Stimulated activated CD8-positive, alpha-beta memory T cell treated with anti-CD3 and anti-CD28 coated beads, Interleukin-4, amount 100 ng/mL, for 48 hours (primary cell): ENCODE measurements at places on chromosomes 1 and 21.
A peak's percentile ranks its signal among the peaks of the same experiment; 100 is the strongest.

DNA sequence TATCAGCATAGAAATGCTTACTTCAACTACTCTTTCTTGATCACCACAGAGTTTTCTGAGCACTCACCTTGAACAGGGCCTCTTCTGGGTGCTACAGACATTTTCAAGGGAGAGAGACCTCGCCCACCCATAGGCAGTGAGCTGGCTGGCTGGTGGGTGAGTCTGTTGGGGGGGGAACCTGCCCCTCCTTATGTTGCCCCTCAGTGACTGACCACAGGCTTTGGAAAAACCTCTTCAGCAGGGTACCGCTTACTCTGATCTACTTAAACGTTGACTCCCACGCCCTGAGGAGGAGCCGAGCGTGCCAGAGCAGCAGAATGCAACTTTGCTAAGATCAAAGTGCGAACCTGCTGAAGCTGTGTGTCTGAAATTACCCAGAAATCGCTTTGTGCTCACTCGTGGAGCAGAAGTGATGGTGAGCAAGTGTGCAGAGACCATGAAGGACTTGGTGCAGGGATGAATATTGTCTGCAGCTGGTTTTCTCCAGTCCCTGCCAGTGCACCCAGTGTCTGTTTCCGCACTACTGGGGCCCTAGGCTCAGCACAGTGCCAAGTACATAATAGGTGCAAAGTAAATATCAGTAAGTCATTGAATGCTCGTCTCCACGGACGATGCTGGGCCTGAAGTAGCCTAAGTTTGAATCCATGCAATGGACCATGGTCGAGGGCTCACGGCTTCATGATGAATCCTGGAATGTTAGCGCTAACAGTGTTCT, 158.7 kb upstream of the IRF2BP2 start:
- DNase-seq = peak; percentile 75

- DNase-seq = no peak
Measured at GRCh38 chr1:14113841-14114567, 414.0 kb downstream of the PRDM2 start.

GRCh38 chr21:36126208-36126565, 8.7 kb upstream of the CBR3 start:
- DNase-seq = peak; percentile 11

DNA sequence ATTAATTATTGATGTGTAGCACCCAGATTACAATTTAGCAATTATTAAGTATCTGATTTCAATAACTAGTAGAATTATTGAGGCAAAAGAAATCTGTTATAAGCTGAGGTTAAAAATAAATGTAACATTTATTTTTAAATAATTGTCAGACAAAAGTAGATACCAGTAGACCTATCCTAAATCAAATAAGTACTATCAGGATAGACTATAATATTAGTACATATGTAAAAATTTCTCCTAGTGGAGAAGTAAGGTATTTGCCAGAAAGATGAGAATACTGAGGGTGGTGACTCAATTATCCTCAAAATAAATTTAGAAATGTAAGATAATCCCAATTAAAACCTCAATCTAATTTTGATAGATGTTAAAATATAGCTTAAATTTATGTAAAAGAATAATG, 377.8 kb upstream of the CHRM3 start:
- no peak for DNase-seq

- no peak for DNase-seq
Measured at GRCh38 chr21:41703857-41704501, 62.9 kb downstream of the RIPK4 start.

GRCh38 chr1:43367026-43367903, 546 bp downstream of the ELOVL1 start:
- peak; percentile 47 for DNase-seq

GRCh38 chr1:231828182-231828920, 201.8 kb downstream of the DISC1 start:
- no peak for DNase-seq

- DNase-seq = no peak
Measured at GRCh38 chr1:198465201-198466144, 75.0 kb downstream of the ATP6V1G3 start.

DNA sequence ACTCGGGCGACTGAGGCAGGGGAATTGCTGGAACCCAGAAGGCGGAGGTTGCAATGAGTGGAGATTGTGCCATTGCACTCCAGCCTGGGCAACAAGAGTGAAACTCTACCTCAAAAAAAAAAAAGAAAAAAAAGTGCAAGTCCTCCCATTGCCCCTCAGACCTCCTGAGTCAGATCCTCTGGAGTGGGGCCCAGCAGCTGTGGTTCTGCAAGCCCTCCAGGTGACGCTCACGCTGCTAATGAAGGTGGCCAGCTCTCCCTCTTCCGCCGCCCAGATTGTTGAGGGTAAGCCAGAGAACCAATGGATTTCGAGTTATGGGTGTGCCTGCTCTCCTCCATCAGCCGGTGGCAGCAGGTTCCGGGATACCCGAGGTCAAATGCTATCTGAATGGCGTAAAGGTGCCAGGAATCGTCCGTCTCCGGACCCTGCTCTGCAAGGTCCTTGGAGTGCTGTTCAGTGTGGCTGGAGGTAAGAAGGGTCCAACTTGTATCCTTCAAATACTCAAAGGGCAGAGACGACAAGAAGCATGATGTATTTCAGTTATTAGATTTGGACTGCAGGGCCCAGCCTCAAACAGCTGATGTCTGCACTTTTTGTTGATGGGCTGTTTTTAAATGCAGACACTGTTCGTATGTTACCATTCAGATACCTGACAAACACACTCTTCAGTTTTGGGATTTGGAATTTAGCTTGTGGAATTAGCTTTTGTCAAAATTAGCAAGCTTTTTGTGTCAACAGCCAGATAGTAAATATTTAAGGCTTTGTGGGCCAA, 17.6 kb downstream of the CLCN6 start:
- no peak for DNase-seq

DNA sequence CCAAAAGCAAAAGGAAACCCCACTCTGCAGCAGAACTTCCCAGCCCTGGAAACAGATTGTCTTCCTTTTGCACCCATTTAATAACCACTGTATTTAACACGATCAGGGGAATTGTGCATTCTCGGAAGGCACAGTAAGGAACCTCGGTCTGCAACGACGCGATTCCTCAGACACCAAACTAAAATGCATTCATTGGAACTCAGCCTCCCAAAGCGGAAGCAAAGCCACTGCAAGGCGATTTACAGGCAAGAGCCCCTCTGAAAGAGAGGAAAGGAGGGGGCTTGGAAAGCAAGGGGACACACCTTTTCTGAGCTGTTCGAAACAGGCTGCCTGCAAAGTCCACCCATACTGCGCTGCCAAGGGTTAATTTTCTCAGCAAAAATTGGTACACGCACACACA, 297.7 kb downstream of the OMA1 start:
- no peak for DNase-seq

- no peak for DNase-seq
Measured at GRCh38 chr1:226436855-226437491, 29.1 kb upstream of the PARP1 start.

DNA sequence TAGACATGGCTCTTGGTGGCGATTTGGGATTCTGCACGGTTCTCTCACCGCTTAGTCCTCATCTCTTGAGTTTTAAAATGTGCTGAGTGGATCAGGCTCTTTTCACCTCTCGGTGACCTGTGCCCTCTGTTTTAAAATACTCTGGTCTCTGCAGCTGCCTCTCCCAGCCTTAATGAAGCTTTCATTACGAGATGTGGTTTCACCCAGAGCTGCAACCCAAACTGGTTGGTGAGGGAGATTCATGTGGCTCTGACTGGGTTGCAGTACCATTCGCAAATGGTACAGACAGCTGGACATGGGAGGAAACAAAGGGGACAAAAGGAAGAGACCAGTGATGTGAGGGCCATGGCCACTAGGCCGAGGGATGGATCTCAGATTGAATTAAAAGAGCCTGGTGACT, 258.9 kb downstream of the ASTN1 start:
- no peak for DNase-seq

GRCh38 chr1:66402194-66402593, 131.8 kb upstream of the SGIP1 start:
- DNase-seq = no peak
